ENCODE measurements at places on chromosomes 6 and 20.

- DNase-seq: peak; percentile 97
Measured at GRCh38 chr6:43096451-43097097, 20.5 kb downstream of the PTK7 start.

GRCh38 chr6:49929340-49929739 is 34.6 kb downstream of the DEFB114 start:
- DNase-seq: no peak

GRCh38 chr6:111949546-111949945 is 76.3 kb upstream of the FYN start:
- no peak for DNase-seq

DNA sequence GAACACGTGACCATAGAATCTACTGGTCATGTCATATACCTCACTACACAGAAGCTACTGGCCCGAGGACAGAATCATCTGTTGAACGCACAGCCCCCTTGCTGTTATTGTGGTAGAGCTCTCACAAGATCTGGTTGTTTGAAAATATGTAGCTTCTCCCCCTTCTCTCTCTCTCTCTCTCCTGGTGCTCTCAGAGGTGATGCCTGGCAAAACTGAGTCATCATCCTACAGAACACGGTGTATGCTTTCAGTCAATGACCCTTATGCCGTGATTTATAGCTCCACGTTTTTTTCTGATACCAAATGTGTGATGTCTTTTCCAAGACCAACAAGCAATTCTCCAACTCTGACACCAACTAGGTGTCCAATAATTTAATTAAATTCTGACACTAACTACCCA is 13.0 kb upstream of the RBM24 start:
- DNase-seq: peak; percentile 6

DNA sequence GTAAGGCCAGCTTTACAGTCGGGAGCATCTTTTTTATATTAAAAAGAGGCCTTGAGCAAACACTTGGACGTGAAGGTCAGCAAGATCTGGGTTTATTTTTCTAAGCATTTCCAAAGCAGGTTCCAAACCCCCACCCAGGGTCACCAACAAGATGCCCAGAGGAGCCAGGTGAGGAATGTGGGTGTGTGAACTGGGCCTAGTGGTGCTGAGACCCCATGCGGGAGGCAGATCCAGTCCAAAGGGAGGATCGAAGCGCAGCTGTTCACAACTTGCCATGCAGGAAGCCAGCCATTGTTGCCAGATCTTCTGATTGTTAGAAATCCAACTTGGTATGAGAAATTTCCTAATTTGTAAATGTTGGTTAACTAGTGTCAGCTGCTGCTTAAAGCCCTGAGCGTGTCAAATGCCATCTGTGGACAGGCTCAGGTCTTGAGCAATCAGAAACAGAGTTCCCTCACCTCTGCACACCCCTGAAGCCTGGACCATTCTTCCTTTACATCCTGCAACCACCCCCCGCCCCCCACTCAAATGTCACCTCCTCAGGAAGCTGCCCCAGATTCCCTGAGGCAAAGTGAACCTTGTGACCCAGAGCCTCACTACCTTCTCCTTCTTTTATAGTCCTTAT is 46.5 kb downstream of the NFATC2 start:
- DNase-seq: no peak

GRCh38 chr6:143896126-143896860 is 32.0 kb downstream of the ZC2HC1B start:
- peak; percentile 93 for DNase-seq

- DNase-seq: peak; percentile 75
Measured at GRCh38 chr6:52610745-52611355, 34.0 kb upstream of the TRAM2 start.

GRCh38 chr6:36204068-36204753 is 7.7 kb downstream of the BRPF3 start:
- DNase-seq: no peak

- no peak for DNase-seq
Measured at GRCh38 chr20:53402233-53403005, 191.2 kb downstream of the ZNF217 start.

DNA sequence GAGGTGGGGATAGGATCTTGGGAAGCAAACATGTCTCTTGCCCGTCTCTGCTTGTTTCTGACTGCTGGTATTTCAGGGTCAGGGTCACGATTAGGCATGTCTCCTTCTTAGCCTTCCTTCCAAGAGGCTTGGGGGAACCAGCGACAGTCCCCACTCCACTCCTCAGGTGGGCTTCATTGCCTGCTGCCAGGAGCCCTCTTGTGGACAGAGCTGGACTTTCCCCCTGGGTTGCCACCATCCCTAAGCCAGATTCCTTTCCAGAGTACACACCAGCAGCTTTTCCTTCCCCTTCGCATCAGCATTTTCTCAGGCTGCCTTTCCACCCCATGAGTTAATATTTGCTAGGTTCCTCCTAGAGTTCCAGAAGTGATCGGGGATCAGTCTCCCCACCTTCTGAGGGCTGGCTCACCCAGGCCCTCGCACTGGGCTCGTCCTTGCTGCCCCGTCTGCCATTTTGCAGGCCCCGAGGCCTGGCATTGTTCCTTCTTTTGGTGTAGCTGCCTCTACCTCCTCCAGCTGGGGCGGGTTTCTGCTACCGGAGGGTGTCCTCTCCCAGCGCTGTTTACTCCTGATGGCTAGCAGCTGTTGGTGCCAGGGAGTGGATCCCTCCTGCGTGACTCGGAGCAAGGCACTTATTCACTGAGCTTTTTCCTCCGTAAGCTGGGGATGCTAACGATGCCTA is 8.8 kb upstream of the C20orf144 start:
- DNase-seq: peak; percentile 55

- DNase-seq: no peak
Measured at GRCh38 chr6:38022688-38023087, 203.2 kb downstream of the ZFAND3 start.

- peak; percentile 95 for DNase-seq
Measured at GRCh38 chr6:30885999-30886896, 1.9 kb downstream of the DDR1 start.

- DNase-seq: no peak
Measured at GRCh38 chr20:20235681-20236080, 132.2 kb upstream of the INSM1 start.

GRCh38 chr6:113821445-113821844 is 35.7 kb upstream of the MARCKS start:
- no peak for DNase-seq

GRCh38 chr20:24693466-24694156 is 224.2 kb downstream of the SYNDIG1 start:
- DNase-seq: no peak

DNA sequence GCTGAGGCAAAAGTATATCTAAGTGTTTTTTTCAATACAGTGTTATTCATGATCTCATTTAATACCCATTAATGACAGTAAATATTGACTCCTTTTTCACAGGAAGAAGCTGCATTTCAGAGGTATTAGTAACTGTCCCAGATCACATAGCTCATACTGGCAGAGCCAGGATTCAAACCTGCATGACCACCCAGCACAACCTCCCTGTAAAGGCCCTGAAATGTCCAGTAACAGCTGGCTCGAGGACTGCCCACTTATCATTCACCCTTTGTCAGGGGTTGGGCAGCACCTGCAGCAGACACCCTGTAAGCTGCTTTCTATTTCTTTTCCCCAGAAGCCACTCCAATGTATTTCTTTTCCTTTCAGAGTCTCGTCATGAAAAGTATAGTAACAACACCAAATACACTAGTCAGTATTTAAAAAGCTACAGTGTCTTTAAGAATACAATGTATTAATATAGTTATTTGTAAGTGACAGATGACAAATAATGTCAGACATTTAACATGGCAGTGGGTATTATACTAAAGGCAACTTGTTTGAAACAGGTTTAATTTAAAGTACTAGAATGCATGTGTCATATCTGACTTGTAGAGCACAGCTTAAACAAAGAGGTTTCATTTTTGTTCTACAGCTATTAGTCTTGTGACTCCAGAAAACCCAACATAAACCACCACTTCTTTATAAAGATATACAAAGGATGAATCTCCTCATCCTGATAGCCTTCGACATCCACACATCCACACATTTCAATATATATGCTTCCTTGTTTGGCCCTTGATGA is 841.6 kb upstream of the GJE1 start:
- DNase-seq: peak; percentile 36

- peak; percentile 16 for DNase-seq
Measured at GRCh38 chr6:23003671-23004467, 434.5 kb downstream of the HDGFL1 start.

DNA sequence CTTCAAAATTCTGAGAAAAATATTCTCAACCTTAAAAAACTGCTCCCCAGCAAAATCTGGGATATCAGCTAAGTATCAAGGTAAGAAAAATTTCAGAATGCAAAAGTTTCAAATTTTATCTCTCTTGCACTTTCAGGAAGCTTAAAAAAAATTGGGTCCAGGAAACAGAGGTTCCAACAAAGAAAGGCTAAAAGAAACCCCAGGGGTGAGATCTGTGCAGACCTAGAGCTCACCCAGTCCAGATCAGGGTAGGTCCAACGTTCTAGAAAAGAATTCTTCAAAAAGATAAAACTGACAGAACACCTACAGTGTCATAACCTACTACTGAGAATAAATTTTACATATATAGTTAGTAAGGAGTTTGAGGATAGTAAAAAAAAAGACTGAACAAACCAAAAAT is 23.5 kb downstream of the ILRUN start:
- no peak for DNase-seq

DNA sequence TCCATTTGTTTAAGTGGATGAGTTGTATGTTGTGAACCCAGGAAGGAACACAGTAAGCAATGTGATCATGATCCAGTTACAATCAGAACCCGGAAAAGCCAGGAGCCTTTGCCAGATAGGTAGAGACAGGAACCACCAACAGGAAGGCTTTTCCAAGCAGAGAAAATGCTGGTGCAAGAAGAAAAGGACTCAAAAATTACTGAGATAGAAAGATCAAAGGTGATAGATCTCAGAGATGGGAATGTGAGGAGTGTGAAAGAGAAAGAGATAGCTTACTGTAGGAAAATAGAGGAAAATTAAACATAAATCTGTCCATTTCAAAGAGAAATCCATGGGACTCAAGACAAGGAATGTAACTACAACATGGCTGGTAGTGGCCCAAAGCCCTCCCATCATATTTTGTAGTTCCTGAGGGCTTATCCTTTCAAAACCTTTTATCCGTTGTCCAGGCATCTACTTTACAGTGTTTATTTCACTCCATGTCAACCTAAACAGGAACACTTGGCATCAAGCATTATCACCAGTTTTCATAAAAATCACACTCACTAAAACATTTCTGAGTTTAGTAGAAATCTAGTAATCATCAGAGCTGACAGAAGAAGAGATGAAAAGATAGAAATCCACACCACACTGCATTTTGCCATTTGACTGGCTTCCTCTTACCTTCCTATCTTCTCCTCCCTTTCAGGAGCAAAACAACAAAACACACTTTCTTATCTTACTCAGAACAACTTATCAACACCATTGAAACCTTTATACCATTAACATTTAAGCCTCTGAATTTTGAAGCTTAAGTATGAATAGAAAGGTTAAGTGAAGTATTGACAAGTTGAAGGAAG is 44.5 kb upstream of the STXBP5 start:
- no peak for DNase-seq

DNA sequence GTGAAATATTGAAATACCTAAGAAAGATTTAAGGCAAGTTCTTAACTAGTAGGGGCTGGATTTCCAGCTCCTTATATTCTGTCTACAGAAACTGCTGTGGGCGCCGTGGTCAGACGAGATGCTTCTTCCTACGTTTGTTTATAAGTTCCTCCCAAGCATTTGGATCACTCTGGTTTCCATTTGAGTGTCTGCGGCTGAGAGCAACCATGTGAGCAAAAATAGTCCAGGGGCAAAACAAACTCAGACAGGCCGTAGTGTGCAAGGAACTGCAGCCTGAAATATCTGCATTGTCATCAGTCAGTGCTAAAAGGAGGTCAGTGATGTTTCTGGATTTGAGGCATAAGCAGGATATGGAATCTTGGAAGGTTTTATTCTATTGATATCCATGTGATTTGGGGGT is 485.9 kb upstream of the JAG1 start:
- no peak for DNase-seq

DNA sequence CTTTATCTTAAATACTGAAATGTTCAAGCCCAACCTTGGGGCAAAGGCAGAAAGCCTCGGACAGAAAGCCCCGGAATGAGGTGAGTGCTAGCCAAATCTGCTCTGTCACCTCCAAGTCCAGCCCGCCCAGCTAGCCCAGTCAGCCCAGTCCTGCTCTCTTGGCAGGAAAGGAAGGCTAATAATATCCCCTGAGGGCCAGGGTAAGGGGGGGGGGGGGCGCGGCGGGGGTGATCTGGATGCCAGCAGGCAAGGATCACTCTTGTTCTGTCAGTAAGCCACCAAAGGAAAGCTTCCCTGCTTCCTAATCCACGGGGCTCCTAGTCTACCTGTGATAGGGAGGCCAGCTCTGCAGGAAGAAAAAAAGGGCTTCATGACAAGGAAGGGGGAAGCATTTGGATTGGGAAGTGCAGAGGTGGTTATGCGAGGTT is 1.1 kb downstream of the NDRG3 start:
- peak; percentile 52 for DNase-seq

DNA sequence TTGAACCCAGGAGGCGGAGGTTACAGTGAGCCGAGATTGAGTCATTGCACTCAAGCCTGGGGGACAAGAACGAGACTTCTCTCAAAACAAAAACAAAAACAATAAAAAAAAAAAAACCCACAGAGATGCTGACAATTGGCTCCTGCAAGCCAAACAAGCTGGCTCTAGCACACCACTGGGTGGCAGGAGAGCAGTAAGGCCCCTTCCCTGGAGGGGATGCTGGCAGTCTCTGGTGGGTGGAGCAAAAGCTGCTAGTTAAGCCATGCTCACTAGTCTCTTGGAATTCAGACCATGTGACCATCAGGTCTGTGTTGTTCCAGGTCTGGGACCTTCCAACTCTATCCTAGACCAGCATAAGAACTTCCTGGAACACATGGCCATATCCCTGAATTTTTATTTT is 18.9 kb upstream of the DSN1 start:
- peak; percentile 57 for DNase-seq

- no peak for DNase-seq
Measured at GRCh38 chr6:167268683-167269280, 22.3 kb upstream of the UNC93A start.

DNA sequence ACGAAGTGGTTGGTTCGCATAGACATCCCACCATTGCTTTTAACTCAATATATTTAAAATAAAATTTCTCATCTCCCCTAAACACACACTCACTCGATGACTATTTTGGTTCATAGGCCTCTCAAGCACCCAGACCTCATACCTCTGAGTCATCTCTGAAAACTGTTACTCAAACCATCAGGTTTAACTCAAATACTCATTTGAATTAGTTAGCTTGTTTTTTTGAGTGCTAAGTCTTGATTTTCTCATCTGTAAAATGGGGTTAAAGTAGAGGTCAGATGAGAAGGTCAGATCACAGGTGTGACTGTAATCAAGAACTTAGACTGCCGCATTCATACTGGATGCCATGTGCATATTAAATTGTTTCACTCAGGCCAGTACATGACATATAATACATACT is 243.9 kb upstream of the TENT5A start:
- peak; percentile 80 for DNase-seq

- no peak for DNase-seq
Measured at GRCh38 chr6:106090001-106090400, 3.9 kb downstream of the PRDM1 start.

GRCh38 chr6:111536910-111537527 is 54.0 kb upstream of the REV3L start:
- DNase-seq: no peak

Measured in epithelial cell of esophagus (primary cell).